ENCODE measurements at places on chromosomes 5 and 9.

- DNase-seq = no peak
These were observed 37.7 kb downstream of the SAR1B start for GRCh38 chr5:134594797-134595457.

DNA sequence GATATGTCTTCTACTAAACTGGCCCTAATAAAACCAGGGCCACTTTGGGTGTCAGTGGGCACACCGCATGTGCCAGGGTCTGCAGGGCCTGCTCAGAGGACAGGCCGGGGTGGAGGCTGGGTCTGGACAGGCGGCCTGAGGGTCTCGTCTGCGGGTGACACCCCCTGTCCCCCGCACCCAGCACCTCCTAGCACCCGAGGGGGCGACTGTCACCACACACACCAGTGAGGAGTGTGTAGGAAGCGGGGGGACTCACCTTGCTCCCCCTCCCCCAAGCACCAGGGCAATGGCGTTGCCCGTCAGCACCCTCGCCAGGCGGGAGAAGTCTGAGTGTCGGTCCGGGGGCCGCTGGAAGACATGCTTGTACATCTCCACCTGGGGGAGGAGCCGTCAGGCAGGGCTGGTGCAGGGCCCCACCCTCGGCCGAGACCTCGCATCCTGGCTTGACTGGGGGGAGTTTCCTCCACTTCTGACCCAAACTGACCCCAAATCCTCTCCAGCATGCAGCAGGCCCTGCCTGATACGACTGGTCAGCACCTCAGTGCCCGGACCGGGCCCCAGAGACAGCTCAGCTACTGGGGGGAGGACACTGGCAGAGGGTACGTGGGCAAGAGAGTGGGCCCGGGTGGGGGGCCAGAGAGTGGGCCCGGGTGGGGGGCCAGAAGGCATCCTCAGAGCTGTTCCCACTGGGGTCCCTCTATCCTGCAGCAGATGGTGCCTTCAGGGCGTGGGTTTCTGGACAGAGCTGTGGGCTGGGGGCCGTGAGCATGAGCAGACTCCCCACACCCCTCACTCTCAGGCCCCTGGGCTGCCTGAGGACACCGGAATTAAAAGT is 18.9 kb upstream of the NSMF start:
- DNase-seq = no peak

- DNase-seq = no peak
These were observed 88.6 kb upstream of the RASGRF2 start for GRCh38 chr5:80871541-80871961.

- DNase-seq = no peak
These were observed 627.0 kb downstream of the RAB3C start for GRCh38 chr5:59209758-59210359.

GRCh38 chr9:114002271-114002985 is 75.7 kb downstream of the AMBP start:
- DNase-seq = no peak

- no peak for DNase-seq
These were observed 83.2 kb upstream of the TAS2R1 start for GRCh38 chr5:9713356-9713755.

DNA sequence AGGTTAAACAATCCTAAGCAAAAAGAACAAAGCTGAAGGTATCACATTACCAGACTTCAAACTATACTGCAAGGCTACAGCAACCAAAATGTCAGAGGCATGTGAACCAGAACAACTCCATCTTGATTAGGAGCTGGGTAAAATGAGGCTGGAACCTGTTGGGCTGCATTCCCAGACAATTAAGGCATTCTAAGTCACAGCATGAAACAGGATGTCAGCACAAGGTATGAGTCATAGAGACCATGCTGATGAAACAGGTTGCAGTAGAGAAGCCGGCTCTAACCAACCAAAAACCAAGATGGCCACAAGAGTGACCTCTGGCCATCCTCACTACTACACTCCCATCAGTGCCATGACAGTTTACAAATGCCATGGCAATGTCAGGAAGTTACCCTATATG is 252.0 kb downstream of the RASEF start:
- no peak for DNase-seq

DNA sequence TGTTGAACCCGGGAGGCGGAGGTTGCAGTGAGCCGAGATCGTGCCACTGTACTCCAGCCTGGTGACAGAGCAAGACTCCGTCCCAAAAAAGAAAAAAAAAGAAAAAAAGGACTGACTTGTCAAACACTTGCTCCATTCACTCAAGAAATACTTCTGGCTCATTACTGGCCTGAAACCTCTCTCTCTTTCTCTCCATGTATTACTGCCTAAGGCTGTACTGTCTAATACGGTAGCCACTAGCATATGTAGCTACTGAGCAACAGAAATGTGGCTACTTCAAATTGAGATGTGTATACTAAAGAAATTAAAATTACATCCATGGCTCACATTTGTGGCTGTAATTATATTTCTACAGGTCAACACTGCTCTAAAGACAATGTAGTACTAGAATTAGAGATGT is 39.2 kb downstream of the GLIS3 start:
- no peak for DNase-seq

DNA sequence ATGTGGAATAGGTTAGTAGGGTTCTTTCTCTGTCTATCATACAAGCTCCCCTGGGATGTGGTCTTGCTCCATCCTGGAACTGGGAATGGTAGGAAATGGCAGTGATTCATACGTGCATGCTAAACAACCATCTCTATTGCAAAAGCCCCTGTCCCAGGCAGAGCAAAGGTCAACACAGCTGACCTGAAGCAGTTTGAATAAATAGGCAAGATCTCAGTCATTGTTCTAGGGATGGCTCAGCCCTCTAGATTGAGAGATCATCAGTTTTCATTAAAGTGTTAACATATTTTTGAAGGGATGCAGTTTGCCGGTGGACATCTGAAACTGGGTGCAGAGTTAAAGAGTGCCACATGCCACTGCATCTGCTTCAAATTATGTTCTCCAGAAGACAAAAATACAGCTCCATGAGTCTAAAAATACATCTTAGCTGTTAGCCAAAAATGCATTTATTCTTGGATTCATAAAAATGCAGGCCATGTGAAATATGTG is 224.1 kb downstream of the ESM1 start:
- DNase-seq = no peak

DNA sequence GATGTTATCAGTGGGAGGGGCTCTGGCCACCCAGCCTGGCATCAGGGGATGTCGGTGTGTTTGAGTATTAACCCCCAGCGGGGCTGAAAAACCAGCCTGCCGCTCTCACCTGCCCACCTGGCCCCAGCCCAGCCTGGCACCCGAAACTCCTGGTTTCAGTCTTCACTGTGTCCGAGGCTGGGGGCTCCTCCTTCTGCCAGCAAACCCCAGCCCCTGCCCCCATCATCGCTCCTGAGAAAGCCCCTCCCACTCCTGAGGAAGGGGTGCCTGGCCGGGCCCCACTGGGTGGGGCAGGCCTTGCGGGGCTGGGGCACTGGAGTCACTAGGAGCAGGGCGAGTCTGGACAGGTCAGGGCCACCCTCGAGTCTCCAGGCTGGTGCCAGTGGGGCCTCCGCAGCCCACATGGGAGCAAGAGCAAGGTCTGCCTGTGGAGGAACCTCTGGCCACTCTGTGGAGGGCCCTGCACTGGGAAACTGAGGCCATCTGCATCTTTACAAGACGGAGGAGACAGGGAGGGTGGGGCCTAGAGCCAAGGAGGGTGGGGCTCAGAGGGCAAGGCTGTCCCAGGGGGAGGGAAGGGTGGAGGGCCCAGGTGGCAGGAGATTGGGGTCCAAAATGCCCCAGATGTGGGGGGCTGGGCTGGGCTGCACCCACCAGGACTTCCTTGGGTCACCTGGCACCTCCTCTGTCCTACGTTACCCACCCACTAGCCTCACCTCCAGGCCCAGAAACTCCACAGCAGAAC is 51.5 kb upstream of the NOTCH1 start:
- DNase-seq = no peak

- DNase-seq = no peak
These were observed 930.8 kb upstream of the CDH9 start for GRCh38 chr5:27969157-27969556.

DNA sequence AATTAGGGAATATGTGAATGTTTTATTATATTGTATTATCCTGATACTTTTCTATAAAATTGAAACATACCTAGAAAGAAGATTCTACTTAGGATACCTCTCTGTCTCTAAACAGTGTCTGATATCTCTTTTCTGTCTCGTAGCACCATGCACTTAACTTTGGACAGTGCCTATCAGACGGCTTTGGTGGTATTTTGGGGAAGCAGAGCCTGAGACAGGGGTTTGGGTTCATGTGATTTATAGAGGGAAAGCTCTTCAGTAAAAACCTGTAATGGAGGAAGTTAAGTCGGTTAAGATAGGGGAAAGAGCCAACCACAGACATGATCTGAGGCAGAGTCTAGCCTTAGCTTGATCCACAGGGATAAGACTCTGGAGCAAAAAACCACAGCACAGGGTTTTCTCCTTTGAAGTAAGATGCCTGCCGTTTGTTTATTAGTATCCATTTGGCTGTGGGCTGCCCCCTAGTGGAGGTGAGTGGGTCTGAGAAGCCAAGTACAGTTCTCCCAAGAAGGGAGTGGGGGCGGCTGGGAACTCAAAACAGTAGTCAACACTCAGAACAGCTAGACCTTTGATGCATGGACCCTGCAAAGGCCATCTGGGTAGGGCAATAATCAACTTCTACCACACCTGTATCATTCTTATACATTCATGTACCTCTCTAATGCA is 141.2 kb upstream of the ASTN2 start:
- DNase-seq = no peak

- DNase-seq = no peak
These were observed 498.9 kb downstream of the NTRK2 start for GRCh38 chr9:85168412-85168811.

GRCh38 chr5:85170183-85170582 is 785.5 kb upstream of the EDIL3 start:
- no peak for DNase-seq

DNA sequence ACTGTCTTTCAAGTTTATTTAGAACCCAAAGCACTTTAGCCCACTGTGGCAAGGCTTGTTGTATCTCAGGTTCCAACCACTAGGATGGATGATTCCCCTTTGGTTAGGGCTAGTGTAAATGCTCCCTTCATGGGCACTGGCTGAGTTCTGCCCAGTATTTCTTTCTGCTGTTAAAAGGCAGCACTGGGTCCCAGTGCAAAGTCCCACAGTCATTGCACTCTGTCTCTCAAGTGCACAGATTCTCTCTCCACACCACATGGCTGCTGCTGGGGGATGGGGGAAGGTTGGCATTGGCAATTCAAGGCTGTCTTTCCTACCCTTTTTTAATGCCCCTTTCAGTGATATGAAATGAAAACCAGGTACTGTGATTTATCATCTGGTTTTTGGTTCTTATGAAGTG is 7.2 kb upstream of the NPR3 start:
- DNase-seq = no peak

DNA sequence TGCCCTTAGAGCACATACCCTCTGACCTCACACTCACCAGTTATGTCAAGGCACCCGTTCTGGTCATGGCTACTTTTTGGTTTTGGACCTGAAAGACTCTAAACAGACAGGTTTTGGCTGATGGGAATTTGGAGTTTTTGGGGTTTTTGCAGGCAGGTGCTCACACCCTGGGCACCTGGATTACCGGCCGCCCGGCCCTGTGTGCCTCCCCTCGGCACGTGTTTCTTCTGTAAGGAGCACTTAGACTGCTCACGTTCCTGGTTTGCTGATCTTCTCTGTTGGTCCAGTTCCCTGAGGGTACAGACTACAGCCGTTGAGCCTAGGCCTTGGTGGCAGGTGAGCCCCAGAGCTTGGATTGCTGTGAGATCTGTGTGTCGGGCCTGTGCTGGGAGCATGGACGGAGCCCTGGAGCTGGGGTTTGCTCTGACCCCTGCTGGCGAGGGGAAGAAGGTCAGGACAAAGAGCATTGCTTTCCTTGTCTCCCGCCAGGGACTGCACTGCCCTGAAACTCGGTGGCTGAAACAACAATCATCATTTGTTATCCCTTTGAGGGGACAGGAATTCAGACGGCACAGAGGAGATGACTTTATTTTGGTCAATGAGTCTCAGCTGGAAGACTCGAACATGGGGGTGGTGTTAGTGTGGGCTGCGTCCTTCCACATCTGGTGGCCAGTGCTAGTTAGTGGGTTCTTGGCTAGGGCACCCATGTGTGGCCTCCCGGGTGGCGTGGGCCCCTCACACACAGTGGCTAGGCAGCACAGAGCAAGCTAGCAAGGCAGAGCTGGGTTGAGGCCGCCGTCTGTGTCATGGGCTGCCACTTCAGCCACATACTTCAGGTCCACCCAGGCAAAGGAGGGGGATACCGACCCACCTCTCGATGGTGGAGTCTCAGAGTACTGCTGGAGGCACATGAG is 76.4 kb downstream of the EHMT1 start:
- DNase-seq = no peak

DNA sequence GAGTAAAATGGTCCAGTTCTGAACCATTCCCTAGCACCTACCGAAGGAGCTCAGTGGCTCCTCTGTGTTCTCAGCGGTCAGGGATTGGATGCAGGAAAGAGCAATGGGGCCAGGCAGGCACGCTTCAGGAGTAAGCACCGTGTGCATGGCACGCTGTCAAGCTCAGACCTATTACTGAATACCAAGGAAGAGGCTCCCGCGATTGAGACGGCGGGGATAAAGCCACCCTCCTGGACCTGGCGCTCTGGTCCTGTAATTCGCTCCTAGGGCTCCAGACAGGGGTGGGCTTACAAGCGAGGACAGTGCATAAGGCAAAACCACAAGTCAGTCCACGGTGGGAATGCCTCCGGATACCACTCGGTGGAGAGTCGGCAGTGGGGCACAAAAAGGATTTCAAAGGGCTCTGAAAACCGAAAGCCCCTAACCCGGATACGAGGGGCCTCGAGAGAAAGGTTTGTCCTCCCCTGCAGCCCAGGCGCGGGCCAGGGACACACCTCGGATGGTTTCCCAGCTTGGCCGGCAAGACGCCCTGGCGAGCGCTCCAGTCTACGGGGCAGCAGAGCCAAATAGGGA is 988 bp downstream of the OXCT1 start:
- no peak for DNase-seq

- DNase-seq = no peak
These were observed 51.2 kb upstream of the SEMA4D start for GRCh38 chr9:89549031-89549644.

- DNase-seq = no peak
These were observed 114.2 kb upstream of the ADAMTS16 start for GRCh38 chr5:5025774-5026408.
